ENCODE measurements at places on chromosomes 4 and X.

- DNase-seq, result no peak
These were observed 20.5 kb downstream of the GAB3 start for GRCh38 chrX:154730253-154730891.

- DNase-seq, result no peak
These were observed 28.3 kb upstream of the NKX6-1 start for GRCh38 chr4:84527391-84527790.

DNA sequence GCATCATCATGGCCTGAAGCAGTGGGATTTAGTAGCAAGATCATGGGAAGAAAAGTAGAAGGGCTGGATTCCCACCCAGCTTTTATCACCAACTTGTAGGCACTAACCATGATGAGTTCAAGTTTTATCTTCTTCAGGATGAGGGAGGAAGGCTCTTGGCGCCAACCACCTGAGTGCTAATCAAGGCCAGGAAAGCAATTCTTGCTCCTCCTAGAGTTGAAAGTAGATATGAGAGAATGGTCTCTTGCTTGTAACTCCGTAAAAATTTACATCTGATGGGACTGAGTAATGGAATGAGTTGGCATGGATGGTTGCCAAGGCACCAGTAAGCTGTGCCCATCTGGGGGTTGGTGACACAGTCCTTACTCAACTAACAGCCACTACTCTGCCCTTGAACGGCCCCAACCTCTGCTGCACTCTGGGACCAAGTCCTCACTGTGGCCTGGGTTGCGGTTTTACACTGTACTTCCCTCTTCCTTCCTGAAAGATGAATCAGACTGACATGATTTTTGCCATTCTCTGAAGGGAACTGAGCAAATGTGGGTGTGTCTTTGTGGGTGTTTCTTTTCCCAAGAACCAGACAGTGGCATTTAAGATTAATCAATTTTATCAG is 39.4 kb upstream of the NDP start:
- DNase-seq, result no peak

- DNase-seq, result no peak
These were observed 132.2 kb upstream of the NDP start for GRCh38 chrX:44105228-44105913.

GRCh38 chr4:141416677-141417363 is 196.1 kb downstream of the ZNF330 start:
- no peak for DNase-seq

GRCh38 chr4:3530051-3530450 is 2.2 kb downstream of the LRPAP1 start:
- no peak for DNase-seq

DNA sequence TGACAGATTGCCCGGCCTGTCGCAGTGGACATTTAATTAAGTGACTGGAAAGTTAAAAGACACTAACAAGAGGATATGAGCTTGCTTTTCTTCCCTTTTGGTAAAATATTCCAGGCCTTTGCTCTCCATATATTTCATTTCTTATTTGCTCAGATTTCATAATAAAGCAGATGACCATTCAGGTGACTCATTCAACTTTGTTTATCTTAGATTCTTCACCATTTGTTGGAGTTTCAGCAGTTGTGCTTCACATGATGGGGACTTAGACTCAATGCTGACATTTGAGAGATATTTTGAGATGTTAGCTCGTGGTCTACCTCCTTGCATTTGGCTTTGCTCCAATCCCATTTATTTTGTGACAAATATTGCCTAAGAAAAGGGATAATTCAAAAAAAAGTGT is 312.2 kb downstream of the ARHGAP24 start:
- no peak for DNase-seq

DNA sequence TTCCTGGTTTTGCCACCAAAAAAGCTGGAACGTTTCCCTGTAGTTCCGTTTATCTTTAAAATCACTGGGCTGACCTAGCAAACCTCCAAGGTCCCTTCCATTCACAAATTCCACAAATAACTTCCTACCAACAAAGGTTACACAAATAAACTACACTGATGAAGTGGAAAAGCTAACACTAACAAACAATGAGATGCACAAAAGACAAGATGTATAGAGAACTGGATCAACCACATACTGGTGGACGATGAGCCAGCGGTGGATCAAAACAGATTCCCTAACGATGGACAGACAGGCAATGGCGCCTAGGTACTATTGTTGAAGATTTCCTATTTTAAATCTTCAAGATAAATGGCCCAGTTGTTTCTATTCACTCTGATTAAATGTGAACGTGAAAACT is 15.5 kb downstream of the AFAP1 start:
- no peak for DNase-seq

GRCh38 chr4:168743601-168744000 is 246.7 kb downstream of the PALLD start:
- DNase-seq, result no peak

DNA sequence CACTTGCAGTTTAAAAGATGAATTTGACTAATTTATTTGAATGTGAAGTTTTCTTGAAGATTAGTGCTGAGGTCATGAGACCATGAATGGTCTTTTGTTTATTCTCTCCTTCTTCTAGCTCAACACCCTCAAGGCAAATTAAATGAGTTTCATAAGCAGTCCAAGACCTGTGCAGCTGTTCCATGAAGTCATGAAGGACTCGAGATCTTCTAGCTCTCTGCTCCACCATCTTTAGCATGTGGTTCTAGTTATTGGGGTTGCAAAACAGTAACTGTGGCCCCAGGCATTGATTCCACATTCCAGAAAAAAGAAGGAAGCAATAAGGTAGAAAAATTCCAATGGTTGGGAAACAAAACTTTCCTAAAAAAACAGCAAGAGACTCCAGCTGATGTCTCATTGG is 84.2 kb upstream of the HS3ST1 start:
- no peak for DNase-seq

- no peak for DNase-seq
These were observed 9.1 kb upstream of the FGFR3 start for GRCh38 chr4:1783970-1784369.

DNA sequence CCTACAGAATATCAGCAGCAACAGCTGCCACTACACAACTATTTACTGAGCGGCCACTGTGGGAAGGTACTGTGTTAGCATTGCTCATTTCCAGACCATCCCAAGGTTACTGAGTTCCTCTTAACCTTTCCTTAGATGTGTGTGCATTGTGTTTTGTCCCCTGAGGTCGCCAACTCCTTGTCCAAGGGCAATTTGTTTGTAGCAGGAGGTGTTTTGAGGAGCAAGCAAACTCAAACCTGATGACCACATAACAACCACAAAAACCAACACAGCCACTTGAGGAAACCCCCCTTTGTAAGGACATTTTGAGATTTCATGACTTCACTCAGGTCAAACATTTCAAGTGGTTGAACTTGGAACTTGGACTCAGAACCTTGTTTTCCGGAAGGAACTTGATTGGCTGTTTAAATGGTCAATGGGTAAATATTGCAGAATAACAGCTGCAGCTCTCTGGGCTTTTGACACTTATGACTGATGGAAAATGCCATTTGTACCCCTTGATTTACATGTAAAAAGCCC is 122.3 kb downstream of the MID1IP1 start:
- DNase-seq, result no peak

DNA sequence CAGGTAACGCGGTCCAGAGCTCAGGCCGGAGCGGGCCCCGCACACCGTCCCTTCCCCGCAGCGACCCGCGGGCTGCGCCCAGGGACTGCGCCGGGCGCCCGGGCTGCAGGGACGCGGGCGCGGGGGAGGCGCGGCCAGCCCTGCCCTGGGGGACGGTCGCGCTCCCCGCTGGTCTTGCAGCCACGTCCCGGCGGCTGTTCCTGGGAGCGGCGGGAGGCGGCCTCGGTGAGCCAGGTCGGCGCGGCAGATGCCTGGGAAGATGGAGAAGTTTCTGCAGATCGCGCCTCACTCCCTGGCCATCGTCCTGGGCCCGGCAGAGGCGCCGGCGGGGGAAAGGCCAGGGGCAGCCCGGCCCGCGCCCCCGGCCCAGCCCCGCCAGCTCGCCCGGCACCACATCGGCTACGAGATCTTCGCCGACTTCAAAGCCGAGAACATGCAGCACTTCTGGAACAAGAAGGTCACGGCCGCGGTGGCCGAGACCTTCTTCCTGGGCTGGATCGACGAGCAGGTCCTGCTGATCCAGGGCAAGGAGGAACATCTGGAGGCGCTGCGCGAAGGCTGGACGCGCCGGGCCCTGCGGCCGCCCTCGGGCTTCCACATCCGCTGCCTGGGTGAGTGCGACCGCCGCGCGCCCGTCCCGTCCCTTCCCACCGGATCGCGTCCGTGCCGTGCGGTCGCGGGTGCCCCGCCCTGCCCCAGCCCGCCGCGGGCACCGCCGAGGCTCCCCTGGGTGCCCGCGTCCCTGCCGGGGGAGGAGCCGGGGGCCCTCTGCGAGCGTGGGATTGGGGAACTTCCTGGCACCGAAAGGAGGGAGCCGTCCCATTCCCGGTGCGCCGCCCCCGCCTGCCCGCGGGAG is 107.4 kb upstream of the STOX2 start:
- DNase-seq, result no peak

GRCh38 chr4:188695261-188695660 is 556.0 kb downstream of the TRIML1 start:
- no peak for DNase-seq

DNA sequence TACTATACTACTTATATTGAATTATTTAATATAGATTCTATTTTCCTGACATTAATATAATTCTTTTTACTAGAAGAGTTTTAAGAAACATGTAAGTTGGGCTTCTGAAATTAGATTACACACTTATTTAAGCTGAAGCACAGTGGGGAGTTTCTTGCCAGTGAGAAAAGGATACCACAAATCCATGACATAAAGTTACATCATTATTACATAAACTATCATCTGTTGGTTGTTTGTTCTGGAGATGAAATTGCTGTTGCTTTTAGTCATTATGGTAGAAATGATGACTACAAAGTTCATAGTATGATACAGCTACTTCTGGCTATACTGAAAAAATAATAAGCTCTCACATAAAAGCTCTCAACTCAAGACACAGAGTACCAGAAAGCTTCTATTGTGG is 880.4 kb downstream of the PCDH18 start:
- no peak for DNase-seq

- DNase-seq, result no peak
These were observed 108.5 kb upstream of the PCDH18 start for GRCh38 chr4:137640838-137641158.

GRCh38 chrX:152844256-152844655 is 13.4 kb downstream of the NSDHL start:
- DNase-seq, result no peak

DNA sequence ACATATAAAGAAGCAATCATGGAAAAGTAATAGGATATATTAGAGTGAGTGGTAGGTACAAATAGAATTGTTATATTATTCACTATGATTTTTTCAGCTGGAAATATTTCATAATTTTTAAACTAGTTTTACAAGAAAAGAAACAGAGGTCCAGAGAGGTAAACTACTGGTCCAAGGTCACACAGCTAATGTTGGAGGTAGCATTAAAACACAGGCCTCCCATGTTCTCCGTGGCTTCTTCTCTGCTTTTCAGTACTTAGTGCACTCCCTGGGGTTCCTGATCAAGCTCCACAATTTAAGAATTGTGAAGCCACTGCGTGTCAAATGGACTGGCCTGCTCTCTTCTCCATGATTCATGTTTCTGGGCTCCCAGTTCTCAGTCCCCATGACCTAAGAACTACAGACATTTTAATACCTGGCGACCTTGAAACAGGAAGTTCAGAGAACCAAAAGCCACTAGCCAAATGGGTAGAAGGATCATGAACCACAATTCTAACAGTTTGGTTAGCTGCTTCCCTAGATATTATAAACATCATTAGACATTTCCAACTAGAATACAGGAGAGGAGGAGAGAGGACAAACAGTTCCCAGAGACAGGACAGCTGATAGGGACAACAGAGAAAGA is 172.0 kb upstream of the KLF3 start:
- no peak for DNase-seq

DNA sequence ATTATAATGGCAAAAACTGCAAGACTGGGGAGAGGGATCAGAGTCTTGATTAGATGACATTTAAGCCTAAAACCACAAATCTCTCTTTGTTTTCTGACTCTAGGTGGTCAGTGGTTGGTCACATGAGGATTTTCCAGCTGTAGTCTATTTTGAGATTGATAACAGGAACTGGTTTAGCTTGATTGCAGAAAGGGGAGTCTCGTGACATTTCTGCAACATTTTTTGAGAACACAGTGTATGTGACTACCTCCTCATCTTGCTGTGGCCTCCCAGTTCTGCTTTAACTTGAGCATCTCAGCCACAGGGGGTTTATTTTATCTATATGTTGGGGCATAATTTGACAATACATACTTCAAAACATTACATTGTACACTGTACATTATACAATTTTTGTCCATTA is 726.4 kb upstream of the MAGEB2 start:
- DNase-seq, result no peak

DNA sequence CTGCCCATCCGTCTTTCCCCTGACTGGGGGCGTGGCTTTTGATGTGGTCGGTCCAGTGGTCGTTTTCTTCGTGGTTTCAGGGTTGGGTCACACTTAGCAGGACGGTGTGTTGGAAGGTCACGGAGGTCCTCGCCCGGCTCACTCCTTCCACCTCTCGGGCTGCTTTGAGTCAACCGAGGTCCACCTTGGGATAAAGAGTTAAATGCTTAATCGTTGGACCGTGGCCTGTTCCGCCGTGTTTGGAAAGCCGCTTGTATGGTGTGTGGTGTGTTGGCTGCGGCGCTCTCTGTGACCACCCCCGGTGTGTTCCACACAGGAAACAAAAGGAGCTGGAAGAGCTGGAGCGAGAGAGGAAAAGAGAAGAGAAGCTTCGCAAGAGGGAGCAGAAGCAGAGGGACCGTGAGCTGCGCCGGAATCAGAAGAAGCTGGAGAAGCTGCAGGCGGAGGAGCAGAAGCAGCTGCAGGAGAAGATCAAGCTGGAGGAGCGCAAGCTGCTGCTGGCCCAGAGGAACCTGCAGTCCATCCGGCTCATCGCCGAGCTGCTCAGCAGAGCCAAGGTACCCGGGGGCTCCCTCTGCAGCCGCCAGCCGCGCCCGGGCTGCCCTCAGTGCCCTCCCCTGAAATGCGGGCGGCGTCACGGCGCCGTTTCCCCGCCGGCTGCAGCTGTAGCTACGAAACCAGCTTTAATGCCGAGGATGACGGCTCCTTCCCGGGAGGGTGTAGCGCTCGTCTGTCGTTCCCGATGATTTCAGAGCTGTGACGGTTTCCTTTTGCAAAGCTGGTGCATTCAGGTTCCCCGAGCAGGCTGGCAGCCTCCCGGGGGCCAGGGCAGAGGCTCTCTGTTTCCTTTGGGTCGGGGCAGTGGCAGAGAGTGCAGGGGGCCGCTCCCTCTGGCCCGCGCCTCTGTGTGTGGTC is 7.7 kb downstream of the AKAP17A start:
- DNase-seq, result no peak

DNA sequence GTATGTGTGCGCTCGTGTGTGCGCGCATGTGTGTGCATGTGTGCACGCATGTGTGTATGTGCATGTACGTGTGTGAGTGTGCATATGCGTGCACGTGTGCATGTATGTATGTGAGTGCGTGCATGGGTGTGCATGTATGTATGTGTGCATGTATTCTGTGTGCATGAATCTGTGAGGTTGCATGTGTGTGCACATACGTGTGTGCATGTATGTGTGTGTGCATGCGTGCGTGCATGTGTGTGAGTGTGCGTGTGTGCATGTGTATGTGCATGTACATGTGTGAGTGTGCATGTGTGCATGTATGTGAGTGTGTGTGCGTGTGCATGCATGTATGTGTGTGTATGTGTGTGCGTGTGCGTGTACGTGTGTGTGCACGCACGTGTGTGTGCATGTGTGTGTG is 241.5 kb downstream of the SHOX start:
- no peak for DNase-seq

All from NCI-H446 (cell line).